ENCODE measurements at places on chromosomes 2 and 18. TPM values are rescaled to one million over a fixed set of nuclear protein-coding genes. Genes with fewer than 3 reads are reported as not detected.

- peaks cover 12% of the 10 kb centered on the region for H3K36me3 ChIP-seq
- DNase-seq: no peak
- no peak overlapping the region for H3K4me3 ChIP-seq
- no peaks in the 10 kb centered on the region for H3K27me3 ChIP-seq
These were observed 29.5 kb downstream of the METTL8 start for GRCh38 chr2:171404261-171404660.

- no peak overlapping the region for H3K27ac ChIP-seq
- no peak for DNase-seq
- no peaks in the 10 kb centered on the region for H3K36me3 ChIP-seq
- H3K4me1 ChIP-seq: peaks cover 13% of the 10 kb centered on the region
- no peak overlapping the region for H3K4me3 ChIP-seq
These were observed 17.2 kb upstream of the KCTD1 start for GRCh38 chr18:26565514-26565913.

GRCh38 chr2:160005908-160006307, 56.5 kb downstream of the PLA2R1 start:
- H3K27me3 ChIP-seq: no peaks in the 10 kb centered on the region
- peaks cover under 1% of the 10 kb centered on the region for H3K36me3 ChIP-seq
- no peak overlapping the region for H3K4me3 ChIP-seq
- DNase-seq: no peak
- no peak overlapping the region for H3K27ac ChIP-seq

- H3K27me3 ChIP-seq: no peaks in the 10 kb centered on the region
- no peak for DNase-seq
- peaks cover 7% of the 10 kb centered on the region for H3K4me1 ChIP-seq
- H3K4me3 ChIP-seq: no peak overlapping the region
- 0 out of 2 replicates have a peak overlapping the region, but pooled peaks have one; percentile 20 for H3K27ac ChIP-seq
- no peaks in the 10 kb centered on the region for H3K36me3 ChIP-seq
These were observed 11.4 kb downstream of the RAB31 start for GRCh38 chr18:9719421-9719981.

DNA sequence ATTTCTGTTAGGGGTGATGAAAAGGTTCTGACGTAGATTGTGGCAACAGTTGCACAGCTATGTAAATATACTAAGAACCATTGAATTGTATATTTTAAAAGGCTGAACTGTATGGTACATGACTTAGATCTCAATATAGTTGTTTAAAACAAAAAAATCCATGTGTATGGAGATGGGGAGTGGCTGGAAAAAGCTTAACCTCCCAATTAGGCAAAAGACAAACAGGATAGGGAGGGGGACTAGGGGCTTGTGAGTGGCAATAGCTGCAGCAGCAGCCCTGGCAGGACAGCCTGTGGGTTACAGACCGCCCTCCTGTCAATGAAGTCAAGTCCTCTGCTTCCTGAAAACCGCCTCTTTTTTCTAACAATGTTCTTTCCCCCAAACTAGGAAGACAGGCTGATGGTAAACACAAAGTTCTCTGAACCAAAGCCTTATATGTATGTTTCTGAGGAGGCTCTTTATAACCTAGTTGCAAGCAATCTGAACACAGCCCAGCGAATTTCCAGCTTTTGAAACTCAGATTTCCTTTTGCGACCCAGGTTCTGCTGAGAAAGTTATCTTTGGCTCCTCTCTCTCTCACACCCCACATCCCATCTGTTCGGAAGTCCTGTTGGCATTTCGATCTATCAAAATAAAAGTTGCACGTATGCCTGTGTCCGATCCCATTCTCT, 10.3 kb downstream of the ATP8B1 start:
- no peaks in the 10 kb centered on the region for H3K27me3 ChIP-seq
- H3K36me3 ChIP-seq: no peaks in the 10 kb centered on the region
- H3K27ac ChIP-seq: no peak overlapping the region

- peaks cover 24% of the 10 kb centered on the region for H3K4me1 ChIP-seq
- no peak overlapping the region for H3K27ac ChIP-seq
These were observed 16.8 kb downstream of the RBM45 start for GRCh38 chr2:178128836-178129630.

GRCh38 chr2:98545591-98545990, 62.7 kb downstream of the COA5 start:
- H3K4me3 ChIP-seq: no peak overlapping the region
- no peak for DNase-seq
- H3K27me3 ChIP-seq: no peaks in the 10 kb centered on the region

DNA sequence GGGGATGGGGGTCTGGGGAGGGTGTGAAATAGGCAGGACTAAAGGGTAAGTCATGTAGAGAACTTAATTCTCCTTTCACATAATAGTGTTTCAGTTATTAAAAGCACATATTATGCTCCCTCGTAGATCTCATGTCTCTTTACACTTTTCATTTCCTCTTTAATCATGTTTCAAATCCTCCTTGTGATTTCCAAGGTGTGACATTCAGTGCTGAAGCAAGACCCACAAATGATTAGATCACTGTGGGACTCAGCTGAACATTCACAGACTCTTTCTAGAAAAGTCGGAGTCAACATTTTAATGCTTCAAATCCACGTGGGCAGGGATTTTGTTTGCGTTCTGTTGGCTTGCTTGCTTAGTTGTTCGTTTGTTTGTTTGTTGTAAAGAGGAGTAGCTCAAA, 34.7 kb upstream of the CALCRL start:
- no peak for DNase-seq
- no peaks in the 10 kb centered on the region for H3K27me3 ChIP-seq
- H3K4me1 ChIP-seq: no peaks in the 10 kb centered on the region
- H3K36me3 ChIP-seq: no peaks in the 10 kb centered on the region

Gene TCF4
- 91.2 TPM for total RNA-seq

DNA sequence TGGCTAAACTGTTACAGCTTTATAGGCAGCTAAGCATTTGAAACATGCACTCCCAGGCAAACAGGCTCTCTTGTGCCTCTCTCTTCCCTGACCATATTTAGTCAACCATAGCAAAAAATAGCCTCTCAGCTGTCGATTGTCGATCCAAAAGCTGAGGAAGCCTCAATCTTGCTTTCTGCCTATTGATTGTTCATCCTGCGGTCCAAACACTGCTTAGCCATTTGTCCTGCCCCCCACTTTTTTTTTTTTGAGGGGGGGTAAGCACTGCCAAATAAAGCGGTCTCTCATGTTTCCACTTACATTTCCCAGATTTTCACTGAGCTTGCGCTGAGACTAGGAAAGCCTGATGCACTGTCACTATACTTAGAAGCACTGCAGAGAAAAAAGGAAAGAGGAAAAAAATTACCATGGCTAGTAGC, 90.8 kb downstream of the MIB1 start:
- DNase-seq: peak; percentile 19
- no peaks in the 10 kb centered on the region for H3K36me3 ChIP-seq
- H3K27ac ChIP-seq: peak overlapping the region; percentile 21
- H3K27me3 ChIP-seq: no peaks in the 10 kb centered on the region
- H3K4me1 ChIP-seq: peaks cover 7% of the 10 kb centered on the region

DNA sequence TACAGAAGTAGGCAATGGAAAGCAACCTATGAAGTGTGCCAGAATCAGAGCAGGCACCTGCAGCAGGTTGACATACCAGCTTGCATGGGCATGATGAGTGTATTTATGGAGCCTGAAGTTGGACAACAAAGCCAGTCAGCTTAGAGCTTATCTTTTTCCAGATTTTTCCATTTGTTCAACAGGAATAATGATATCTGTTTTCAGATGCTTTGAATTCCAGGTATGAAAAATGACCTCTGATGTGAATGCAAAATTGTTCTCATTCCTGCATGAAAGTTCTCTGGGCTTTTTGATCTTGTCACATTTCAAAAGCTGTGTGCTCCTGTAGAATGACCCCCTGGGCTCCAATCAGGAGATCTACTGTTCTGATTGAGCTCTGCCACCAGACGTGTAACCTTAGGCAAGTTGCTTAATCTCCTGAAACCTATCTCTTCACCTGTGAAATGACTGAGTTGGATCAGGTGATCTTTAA, 38.2 kb upstream of the VIT start:
- no peaks in the 10 kb centered on the region for H3K36me3 ChIP-seq
- no peak overlapping the region for H3K4me3 ChIP-seq
- no peaks in the 10 kb centered on the region for H3K4me1 ChIP-seq

GRCh38 chr2:32666704-32667103, 38.9 kb downstream of the TTC27 start:
- no peak overlapping the region for H3K4me3 ChIP-seq
- no peaks in the 10 kb centered on the region for H3K27me3 ChIP-seq
- no peak overlapping the region for H3K27ac ChIP-seq
- no peak for DNase-seq

Gene LYPD6
- 10.9 TPM for total RNA-seq

All from GM23338 (cell line).